ENCODE measurements at places on chromosomes 4 and X. TPM values are rescaled to one million over a fixed set of nuclear protein-coding genes. Genes with fewer than 3 reads are reported as not detected.

The PLP1 gene
- total RNA-seq, result 543 TPM

The ALB gene
- total RNA-seq, result not detected

The TMPRSS11D gene
- total RNA-seq, result not detected

The RNF175 gene
- 0.83 TPM for total RNA-seq

The HELT gene
- not detected for total RNA-seq

The CTPS2 gene
- total RNA-seq, result 8.1 TPM

The SPANXA1 gene
- total RNA-seq, result 0.43 TPM

The BGN gene
- not detected for total RNA-seq

The CXCL10 gene
- total RNA-seq, result not detected

The GPC4 gene
- 3.6 TPM for total RNA-seq

The ARHGAP24 gene
- 10.5 TPM for total RNA-seq

The OTUD5 gene
- total RNA-seq, result 22.7 TPM

The FAT4 gene
- 1.0 TPM for total RNA-seq

All from SK-MEL-5 (cell line).